SJCRH30 (cell line): ENCODE measurements at places on chromosomes 16 and 17.
A peak's percentile ranks its signal among the peaks of the same experiment; 100 is the strongest.

- no peak for DNase-seq
Measured at GRCh38 chr17:73384926-73385325, 73.1 kb upstream of the CDC42EP4 start.

- DNase-seq: peak; percentile 25
Measured at GRCh38 chr17:65254166-65254565, 117.0 kb downstream of the RGS9 start.

DNA sequence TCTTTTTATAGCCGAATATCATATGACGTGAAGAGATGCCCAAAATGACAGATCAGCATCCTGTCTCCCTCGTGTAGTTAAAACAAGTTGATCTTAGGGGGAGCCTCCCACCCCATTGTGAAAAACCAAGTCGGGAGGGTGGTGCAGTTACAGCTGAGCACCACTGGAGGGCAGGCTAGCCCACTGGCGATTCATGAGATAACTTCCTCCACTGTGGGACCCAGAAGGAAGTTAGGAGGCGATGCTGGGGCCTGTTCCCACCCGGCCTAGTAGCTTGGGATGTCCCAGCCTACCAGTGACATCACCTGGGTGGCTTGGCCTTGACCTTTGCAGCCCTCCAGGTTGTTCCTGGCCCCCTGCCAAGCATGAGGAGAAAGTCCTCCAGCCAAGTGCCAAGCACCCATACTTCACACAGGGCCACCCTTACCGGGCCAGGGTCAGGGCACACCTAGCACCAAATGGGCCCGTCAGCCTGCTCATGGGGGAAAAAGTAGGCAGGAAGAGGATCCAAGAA is 8.1 kb upstream of the CPNE2 start:
- DNase-seq: peak; percentile 73

- DNase-seq: no peak
Measured at GRCh38 chr16:61261315-61261714, 774.9 kb downstream of the CDH8 start.

GRCh38 chr16:31458073-31458843 is 1.0 kb upstream of the ARMC5 start:
- peak; percentile 43 for DNase-seq

GRCh38 chr16:76946879-76947278 is 244.1 kb upstream of the MON1B start:
- DNase-seq: peak; percentile 5

DNA sequence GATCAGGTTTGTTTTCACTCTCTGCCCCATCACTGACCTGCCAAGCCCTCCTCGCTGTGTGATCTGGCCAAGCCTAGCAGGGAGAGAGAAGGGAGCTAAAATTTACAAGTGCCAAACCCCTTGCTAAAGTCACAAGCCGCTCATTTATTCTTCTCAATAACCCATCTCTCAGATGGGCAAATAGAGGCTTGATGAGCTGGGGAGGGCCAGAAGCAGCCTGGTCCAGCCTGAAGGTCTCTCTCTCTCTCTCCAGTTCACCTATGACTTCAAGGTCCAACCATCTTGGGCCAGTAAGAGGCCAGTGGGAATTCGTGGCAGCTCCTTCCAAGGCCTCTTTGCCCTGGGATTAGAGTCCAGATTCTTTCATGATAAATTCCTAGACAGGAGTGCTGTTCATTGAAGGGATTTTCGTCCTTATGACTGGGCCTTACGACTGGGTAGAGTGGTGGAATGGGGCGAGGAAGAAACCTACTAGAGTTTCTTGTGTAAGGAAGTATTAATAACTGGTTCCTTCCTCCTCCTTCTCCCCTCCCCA is 3.4 kb downstream of the CA7 start:
- DNase-seq: no peak

- DNase-seq: no peak
Measured at GRCh38 chr17:79504181-79504605, 106.7 kb downstream of the RBFOX3 start.

DNA sequence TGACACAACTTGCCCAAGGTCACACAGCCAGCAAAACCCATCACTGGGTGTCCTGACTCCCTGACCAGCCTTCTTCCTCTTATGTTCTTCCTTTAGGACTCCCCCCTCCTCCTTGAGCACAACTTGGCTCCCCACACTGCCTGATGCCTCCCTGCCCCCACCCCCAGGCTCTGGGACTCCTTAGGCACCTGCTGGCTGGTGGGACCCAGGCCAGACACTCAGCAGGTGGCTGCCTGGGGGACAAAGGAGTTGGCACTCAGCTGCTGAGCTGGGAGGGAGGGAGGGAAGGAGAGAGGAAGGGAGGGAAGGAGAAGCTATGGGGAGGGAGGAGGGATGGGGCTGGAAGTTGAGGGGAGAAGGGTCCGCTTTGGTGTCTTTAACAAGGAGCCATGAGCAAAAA is 8.0 kb downstream of the SEZ6 start:
- DNase-seq: peak; percentile 48

DNA sequence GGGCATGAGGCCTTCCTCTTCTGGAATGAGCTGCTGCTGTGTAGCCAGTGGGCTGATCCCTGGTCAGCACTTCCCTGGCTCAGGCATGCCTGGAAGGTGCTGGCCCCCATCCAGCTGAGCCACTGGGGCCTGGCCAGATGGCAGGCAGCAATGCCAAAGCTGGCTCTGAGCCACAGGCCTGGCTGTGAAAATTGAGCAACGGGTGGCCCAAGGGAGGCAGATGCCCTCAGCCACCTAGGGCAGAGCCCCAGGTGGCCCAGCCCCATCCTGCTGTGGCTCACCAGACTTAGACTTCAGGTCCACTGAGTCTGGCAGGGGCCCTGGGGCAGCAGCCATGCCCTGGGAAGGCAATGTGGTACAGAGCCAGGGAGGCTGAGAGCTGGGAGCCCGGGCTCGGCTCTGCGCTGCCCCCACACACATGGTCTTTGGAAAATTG is 8.5 kb upstream of the CRHR1 start:
- no peak for DNase-seq

GRCh38 chr16:88466175-88466862 is 13.2 kb downstream of the ZFPM1 start:
- DNase-seq: no peak

DNA sequence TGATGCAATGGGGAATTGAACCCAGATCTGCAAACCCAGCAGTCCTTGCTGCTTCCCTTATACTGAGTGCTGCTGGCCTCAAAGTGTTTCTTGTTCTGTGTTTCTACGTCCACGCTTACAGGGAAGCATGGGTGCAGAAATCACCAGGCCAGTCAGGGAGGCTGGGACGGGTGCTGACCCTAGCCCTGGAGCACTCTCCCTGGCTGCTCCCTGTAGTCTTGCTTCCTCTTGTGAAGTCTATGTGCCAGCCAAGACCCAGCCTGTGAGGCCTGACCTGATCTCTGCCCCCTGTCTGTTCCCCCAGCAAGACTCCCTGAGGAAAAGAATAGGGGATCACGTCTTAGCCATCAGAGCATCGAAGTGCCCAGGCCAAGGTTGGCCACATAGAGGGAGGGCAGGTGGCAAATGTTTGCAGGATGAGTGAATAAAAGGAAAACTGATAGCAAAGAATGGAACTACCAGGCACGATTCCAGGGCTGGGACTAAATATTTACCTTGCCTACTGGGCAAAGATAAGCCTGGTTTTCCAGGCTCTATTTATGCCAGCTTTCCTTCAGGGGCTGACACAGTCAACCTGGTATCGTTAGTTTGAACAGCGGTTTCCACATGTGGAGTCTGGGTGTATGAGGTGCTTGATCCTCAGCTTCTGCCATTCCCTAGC is 41.2 kb upstream of the RHOT1 start:
- DNase-seq: no peak

GRCh38 chr17:27532269-27533263 is 76.3 kb downstream of the KSR1 start:
- DNase-seq: no peak

DNA sequence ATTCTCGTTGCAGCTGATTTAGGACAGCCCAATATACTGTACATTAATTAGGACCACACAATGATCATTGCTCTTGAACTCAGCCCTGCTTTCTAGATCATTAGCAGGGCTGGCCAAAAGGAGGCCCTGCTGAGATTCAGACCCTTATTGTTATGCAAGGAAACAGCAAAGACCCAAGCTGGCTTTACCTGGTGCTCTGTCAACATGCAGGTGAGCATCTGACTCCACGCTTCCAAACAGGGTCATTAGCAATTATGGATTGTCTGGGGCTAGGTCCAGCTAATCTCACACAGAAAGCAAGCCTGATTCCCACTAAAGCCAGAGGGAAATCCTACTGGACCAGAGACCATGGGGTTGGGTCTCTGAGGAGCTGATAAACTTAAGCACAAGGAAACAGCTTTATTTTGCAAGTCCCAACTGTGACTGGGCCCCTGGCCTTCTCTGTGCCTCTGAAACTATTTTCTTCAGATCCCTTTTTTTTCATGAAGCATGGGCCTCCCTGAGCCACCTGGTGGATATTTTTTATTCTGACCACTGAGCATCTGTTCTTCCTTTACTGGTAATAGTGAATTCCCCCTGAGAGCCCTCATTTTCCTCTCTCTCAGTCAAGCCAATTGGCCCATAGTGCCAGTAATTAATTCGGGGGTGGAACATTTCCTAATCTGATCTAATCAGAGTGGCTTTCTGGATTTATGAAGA is 236.1 kb downstream of the GRIN2A start:
- no peak for DNase-seq

- peak; percentile 34 for DNase-seq
Measured at GRCh38 chr17:64103391-64104364, 26.3 kb downstream of the ERN1 start.
